D341Med (cell line): ENCODE measurements at places on chromosomes 4 and X.

DNA sequence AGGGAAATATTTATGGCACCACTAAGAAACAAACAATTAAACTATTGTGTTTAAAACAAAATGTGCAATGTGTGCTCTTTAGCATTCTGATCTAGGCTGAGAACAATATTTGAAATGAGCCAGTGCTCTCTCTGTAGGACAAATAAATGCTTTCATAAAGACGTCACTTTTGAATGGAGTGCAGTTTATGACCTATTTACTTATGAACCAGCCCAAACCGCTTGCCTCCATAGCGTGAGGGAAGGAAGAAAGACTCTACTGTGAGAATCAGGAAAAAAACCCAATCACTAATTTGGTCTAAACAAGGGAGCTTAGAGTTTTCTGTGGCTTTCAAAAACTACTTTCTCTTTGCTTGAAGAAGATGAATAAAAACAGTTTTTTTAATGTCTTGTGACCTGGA lies 39.4 kb downstream of the SAT1 start:
- DNase-seq: no peak

- DNase-seq: no peak
These were observed 112.9 kb upstream of the AGA start for GRCh38 chr4:177555007-177555574.

GRCh38 chr4:183438458-183439113 lies 5.8 kb upstream of the CDKN2AIP start:
- no peak for DNase-seq

DNA sequence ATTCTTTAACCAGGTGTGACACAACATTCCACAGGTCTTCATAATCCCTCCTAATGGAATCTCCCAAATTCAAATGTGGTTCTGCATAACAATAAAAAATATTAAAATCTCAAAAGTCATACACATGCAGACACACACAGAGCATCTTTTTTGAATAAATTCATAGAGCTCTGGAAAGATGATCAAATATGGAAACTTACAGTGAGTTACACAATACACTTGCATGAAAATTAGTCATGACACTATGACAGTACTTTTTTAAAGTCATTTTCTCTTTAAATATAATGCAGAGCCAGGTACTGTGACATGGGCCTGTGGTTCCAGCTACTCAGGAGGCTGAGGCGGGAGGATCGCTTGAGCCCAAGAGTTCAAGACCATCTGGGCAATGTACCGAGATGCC lies 38.9 kb downstream of the DDX60L start:
- DNase-seq: no peak

DNA sequence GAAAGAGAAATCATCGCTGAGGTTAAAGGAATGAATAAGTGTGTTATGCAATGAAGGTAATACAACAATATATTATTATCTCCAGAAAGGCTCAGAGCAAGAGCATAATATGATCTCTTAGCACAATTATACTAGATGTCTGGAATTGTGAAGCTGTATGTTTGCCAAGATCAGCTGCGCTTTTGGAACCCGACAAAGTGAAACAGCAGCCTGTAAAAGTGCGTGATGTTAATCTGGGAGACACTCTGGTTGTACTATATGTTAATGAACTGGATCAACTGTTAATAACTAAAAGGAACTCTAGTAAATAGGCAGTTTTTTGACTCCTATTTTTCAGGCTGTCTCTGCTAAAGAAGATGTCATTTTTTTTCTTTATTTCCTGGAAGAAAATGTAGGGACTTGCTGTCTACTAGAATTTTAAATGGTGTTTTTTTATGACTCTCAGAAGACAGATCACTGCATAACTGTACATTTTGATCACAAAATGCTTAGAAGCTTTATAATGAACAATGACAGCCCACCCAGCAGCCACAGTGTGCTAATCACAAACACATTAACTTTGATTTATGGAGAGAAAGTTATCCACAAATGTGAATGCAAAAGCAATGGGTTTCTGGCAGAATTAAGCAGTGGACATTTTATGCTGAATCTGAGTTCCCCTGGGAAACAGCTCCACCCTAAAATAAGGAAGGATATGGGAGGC lies 50.2 kb downstream of the UGT2B28 start:
- no peak for DNase-seq

DNA sequence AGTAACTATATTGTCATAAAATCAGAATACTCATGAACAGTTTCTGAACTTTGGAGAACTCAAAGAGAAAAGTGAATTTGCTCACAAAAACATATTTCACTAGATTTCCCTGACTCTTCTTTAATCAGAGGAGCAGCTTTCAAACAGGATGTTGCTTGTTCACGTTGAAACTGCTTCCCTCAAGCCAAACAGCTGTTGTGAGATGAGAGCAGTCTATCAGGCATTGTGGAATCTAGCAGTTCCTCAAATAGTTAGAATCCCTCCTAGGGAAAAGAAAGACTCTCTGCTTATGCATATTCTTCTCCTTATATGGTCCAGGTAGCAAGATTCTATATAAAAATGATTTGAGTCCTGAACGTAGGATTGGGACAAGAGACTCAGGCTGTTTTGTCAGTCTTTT lies 1012.1 kb downstream of the FAM133A start:
- no peak for DNase-seq

- DNase-seq: no peak
These were observed 6.4 kb downstream of the TRIML1 start for GRCh38 chr4:188145601-188146000.

DNA sequence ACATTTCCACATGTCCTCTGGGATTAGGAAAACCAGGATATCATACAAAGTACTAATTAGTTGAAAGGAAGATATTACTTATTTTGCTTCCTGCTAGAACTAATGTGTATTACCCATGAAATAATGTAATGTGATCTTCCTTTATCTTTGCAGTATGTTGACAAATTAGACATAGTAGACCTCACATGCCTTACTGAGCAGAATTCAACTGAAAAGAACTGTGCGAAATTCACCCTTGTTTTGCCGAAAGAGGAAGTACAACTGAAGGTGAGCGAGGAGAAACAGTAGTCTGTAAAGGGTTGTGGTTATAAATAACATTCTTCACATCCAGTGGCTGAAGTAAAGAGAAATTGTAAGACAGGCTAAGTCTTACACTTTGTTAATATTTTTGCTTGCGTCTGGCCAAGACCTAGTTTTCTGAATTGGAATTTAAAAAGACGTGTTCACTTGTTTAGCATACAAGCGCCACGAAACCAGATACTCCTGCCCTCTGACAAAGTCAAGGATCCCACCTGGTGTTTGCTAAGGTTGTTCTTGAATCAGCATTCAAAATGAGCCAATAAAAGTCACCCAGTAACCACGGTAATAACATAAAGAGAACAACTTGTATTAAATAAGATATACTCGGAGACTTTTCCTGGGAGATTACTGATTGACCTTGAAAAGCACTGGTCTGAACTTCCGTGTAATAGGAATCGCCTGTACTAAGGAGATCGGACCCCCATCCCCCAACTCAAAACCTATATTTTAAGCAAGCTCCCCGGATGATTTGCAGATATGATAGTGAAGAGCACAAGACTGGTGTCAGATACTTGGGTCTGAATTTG lies 16.9 kb downstream of the STAP1 start:
- DNase-seq: no peak

DNA sequence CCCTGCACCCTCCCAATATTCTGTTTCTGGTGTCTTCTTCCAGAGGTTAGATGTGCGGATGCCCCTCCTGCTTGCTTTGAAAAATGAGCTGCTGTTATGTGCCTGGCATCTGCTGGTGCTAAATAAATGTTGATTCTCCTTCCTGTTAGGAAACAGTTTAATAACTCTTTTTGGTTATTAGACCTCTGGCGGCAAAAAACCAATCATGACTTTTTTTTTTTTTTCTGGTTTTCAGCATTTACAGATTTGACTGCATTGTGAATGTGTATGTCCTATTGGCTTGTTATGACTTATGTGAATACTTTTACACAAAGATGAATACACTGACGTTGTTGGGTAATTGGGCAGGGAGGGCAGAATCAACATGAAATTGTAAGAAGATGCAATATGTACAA lies 13.6 kb upstream of the TMEM156 start:
- DNase-seq: no peak

- no peak for DNase-seq
These were observed 209.7 kb upstream of the BOD1L1 start for GRCh38 chr4:13836946-13837912.

GRCh38 chr4:184171011-184171410 lies 46.7 kb downstream of the ENPP6 start:
- DNase-seq: no peak

- DNase-seq: peak; percentile 73
These were observed at the start of gene HMX1 for GRCh38 chr4:8871417-8872401. Gene HMX1 (minus strand): TSS chr4:8871839. CDS start chr4:8871614, 225 bp downstream.
